ENCODE measurements at places on chromosomes 12 and 14.

DNA sequence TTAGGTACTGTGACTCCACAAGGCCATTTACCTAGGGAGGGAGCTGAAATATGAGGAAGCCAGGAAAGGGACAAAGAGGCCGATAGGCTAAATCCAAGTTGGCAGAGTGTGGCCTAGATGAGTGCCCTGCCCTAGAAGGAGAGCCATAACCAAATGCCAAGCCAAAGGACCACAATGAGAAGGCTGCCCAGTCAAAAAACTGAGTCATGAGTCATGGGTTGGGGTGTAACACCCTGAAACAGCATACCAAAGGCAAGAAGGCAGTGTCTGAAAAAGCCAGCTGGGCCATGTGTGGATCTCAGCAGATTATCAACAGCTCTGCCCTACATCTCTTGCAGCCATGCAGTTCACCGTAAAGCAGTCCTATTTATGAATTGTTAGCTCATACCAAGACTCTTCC lies 171.7 kb downstream of the PHLDA1 start:
- DNase-seq: no peak

DNA sequence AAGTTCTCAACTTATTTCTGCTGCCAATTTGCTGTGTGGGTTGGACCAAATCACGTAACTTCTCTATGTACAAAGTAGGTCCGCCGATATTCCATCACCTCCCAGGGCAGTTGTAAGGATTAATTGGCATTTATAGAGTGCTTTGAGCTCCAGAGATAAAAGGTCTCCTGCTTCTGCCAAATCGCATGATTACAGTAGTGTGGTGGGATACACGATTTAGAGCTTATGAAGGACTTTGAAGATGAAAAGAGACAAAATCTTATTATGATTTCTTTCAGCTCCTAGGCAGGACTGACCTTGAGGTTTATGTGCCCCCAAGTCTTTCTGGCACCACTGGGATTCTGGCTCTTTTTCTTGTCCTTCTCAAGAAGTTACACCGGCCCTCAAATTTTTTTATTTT lies 84.7 kb downstream of the TBC1D30 start:
- no peak for DNase-seq

DNA sequence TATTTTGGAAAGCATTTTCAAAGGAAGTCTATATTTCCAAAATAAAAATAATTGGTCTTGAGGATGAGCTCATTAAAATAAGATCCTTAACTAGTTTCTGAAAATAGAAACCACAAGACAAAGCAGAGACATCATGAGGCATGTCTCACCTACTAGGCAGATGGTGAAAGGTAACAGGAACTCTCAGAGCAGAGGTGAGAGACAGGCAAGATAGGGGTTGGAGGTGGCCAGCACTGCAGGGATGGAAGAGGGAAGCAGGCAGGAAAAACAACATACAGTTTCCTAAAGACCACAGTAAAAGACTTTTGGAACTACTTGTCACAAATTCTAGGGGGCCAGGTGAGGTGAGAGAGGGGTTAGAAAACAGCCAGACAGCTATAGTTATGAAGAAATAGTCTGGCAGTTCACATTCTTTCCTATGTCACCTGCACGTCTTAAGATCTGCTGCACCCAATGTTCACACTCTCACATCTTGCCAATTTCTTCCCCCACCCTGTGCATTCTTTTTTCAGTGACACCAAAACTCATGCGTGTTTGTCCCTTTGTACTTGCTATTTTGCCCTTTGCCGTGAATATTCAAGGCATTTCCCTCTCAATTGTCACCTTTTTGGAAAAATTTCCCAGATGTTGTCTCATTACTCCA lies 341.7 kb upstream of the KITLG start:
- DNase-seq: no peak

DNA sequence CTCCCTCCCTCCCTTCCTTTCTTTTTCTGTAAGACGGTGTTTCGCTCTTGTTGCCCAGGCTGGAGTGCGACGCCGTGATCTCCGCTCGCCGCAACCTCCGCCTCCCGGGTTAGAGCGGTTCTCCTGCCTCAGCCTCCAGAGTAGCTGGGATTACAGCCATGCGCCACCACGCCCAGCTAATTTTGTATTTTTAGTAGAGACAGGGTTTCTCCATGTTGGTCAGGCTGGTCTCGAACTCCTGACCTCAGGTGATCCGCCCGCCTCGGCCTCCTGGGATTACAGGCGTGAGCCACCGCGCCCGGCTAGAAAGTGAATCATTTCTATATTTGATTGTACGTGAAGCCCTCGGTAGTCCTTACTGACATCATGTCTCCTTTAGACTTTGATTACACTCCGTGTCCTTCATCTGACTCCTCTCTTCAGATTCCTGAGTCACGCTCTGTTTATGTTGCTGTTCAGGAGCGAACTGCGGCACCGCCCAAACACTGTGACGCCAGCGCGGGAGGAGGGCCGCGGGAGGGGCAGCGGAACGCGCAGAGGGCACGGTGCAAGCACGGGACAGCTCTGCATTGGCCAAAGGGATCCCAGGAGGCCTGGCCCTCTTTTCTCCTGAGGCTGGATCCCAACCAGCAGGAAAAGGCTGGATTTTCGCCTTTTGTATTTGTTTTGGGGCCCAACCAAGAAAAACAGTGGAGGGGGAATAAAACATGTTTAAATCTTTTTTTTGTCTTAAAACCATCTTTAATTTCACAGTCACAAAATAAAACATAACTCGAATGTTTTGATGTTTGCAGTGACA lies 538 bp upstream of the GABARAPL1 start:
- peak; percentile 49 for DNase-seq

GRCh38 chr12:40597133-40597532 lies 95.1 kb upstream of the CNTN1 start:
- DNase-seq: no peak

DNA sequence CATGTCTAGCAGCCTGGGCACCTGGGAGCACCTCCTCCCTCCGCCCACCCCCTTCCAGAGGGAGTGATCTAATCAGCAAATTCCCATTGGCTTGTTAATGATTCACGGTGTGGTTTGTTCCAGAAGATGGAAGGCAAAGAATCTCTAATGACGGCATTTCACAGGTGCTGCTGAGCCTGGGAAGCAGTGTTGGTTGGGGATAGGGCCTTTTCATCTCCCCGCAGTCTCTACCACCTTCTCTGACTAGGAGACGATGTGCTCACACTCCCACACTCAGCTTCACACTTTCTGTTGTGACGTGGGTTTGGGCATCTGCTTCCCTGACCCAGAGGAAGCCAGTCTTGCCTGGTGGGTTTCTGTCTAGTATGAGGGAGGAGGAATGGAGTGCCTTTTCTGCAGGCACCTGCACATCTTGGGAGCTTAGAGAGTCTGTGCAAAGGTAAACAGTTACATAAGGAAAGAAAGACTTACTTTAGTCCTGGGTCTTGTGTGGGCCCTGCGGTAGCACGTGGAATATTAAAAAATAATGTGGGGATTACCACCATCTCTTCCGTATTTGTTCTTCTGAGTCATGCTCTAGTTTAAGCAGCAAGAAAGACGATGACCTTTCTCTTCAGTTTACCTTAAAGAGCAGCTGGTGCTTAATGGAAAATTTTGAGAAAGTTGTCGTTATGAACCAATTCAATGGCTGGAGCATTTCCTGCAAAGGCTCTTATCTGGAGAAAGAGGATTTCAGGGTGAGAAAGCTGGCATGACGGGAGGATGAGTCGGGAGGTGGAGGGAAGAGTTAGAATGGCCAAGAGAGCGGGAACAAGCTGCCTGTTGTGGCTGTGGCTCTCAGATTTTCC lies 70.6 kb upstream of the ARHGAP5 start:
- no peak for DNase-seq

- DNase-seq: no peak
These were observed 9.1 kb upstream of the FBXL14 start for GRCh38 chr12:1603269-1603993.

DNA sequence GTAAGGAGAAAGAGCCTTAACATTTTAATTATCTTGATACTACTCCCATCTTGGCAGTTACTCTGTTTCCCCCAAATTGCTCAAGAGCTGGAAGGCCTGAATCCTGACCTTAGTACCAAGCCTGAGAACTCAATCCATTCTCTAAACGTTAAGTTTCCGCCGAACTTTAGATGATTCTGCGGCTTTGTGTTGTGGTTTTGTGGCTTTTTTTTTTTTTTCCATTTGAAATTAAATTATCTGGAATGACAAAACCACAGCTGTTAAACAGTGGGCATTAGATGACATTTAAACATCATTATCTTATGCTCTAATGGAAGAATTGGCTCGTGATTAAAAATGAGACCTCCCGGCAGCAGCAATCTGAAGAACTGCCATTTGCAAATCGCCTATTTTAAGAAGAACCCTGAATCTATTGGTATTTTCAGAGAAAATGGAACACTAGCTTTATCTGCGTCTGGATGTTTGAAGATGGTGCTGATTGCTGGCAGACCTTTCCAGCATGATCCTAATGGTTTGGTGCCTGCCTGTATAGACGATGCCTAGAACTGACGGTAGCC lies 38.4 kb downstream of the TMEM132C start:
- DNase-seq: no peak

DNA sequence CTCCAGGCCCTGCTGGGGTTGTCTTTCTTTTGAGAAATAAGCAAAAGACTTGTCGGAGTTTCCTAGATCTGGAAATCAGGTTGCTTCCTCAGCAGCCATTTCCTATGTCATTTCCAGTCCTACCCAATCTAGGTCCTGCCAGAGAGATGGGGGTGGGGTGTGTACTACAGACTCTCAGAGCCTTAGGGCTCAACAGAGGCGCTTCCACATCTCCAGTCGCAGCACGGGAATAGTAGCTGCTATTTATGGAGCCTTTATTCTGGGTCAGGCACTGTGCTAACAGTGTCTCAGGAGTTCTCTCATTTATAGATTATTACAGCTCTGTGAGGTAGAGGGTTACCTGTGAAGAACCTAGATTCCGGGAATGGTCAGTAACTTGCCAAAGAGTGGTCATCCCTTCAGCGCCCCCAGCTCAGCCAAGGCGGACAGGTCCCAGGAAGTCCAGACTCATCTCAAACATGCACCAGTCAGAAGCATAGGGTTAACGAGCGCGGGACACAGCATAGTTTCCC lies 21.9 kb downstream of the DHRS2 start:
- DNase-seq: no peak

GRCh38 chr14:24681056-24681455 lies 47.1 kb upstream of the GZMB start:
- DNase-seq: no peak

DNA sequence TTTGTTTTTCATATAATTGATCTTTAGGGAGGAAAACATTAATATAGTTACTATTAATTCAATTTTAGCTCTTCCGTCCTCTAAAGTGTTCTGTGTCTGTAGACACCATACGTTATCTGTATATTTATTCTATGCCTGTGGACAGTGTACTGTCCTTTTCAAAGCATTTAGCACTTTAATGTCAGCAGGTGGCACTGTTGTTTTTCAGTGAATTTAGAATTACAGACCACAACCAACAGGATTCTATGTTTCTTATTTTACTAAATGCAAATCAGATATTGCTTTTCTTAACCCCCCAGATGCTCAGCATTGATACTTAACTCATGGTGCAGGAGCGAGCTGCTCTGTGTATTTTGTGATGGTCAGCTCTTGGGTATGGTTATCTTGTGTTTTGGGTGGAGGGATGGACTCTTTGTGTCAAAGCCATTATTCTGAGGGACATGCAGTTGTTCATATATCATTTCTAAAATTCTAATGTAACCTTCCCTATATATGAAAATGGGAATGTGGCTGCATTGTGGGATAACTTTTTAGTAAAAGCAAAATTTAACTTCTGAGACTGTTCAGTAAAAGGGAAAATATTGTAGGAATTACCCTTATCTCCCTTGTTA lies 65.2 kb downstream of the PAPOLA start:
- no peak for DNase-seq

DNA sequence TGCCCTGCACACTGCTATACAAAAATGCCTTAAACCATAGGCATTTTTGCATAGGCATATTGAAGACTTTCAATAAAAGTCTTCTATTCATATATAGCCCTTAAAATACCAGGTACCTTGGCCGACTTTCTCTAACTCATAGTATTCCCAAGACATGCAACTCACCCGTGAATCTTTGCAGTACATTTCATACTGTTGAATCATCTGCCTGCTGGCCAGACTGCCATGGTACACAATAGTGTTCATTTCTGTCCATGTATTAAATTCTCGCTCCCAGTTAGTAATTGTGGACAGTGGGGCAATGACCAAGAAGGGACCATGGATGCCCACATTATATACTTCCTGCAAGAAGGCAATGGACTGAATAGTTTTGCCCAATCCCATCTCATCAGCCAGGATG lies 24.3 kb upstream of the SUPT16H start:
- DNase-seq: no peak

DNA sequence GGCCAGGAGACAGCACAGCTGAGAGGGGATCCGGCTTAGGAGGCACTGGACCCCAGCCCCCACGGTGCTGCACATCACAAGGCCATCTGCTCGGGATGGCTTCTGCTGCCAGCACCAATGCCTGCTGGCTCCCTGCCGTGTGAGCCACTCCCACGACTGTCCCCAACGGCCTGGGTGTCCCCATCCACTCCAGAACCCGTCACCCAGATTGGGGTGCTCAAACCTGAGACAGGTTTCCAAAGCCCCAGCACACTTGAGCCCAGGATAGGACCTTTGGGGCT lies 102.4 kb downstream of the RFLNA start:
- DNase-seq: no peak

DNA sequence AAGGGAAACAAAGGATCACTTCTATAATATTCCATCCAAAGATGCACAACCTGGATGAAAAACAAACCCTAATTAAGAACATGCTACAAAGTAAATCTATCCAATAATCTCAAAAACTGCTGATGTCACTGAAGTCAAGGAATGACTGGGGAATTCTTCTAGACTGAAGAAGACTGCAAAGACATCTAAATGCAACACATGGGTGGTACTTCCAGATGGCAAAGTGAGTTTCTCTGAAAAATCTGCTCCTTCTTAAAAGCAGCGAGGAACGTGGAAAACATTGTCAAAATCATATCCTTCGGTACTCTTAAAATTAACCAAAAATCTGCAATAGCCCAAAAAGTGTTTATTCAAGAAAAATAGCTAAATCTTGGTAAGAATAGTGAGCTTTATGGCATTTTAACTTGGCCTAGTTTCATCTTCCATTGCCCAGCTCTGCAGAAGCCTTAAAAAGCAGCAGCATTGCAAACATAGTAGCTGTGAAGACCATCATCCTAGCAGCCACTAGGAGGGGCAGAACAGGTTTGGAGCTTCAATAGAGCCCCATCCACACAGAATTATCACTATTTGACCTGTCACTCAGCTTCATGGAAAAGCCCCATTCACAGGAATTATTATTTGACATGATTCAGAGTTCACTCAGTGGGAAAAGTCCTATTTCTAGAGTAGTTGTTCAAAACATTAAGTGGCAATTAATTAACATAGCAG lies 7.4 kb downstream of the CLEC14A start:
- DNase-seq: no peak

DNA sequence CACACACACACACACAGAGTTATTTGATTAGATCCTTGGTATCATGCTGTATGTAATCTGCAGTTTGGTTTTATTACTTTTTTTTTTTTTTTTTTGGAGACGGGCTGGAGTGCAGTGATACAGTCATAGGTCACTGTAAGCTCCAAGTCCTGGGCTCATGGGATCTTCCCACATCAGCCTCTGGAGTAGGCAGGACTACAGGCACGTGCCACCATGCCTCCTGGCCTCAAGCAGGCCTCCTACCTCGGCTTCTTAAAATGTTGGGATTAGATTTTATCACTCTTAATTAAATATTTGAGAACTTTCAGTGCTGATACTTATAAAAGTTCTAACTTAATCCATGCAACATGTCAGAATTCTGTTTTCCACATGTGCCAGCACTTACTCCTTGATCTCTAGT lies 31.3 kb upstream of the PSEN1 start:
- no peak for DNase-seq

GRCh38 chr12:20567413-20567812 lies 127.7 kb upstream of the SLCO1C1 start:
- no peak for DNase-seq

Measured in esophagus squamous epithelium (tissue), 5 donors.